ENCODE measurements at places on chromosomes 7 and 10.
A peak's percentile ranks its signal among the peaks of the same experiment; 100 is the strongest.

- no peak for DNase-seq
Measured at GRCh38 chr10:126892226-126893175, 12.7 kb upstream of the DOCK1 start.

GRCh38 chr10:93701866-93702209 is 554 bp downstream of the FRA10AC1 start:
- DNase-seq = no peak

GRCh38 chr7:139763330-139763729 is 14.5 kb downstream of the HIPK2 start:
- DNase-seq = no peak

GRCh38 chr7:156949541-156950380 is at the start of gene NOM1:
Gene NOM1 (plus strand): TSS chr7:156949712. CDS start chr7:156949738, 26 bp downstream.
- DNase-seq = peak; percentile 89

DNA sequence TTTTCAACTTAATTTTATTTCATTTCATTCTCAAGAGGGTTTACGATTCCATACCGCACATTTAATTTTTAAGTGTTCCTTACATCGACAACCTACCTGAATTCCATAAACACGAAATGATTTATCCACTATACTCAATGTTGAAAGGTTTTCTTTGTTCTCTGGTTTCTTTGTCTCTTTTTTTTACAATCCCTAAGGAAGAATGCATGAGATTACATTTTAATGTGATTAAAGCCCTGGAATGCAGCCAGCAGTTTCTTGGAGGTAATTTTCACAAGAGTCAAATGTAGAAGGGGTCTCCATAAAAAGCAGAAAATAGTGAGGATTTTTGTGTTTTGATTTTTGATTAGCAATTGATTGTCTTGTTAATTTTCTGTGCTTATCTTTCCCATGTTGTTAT is 59.2 kb upstream of the ADCY1 start:
- no peak for DNase-seq

GRCh38 chr10:7483848-7484247 is 73.0 kb upstream of the SFMBT2 start:
- DNase-seq = no peak

- no peak for DNase-seq
Measured at GRCh38 chr7:44064791-44065430, 456 bp downstream of the PGAM2 start.

DNA sequence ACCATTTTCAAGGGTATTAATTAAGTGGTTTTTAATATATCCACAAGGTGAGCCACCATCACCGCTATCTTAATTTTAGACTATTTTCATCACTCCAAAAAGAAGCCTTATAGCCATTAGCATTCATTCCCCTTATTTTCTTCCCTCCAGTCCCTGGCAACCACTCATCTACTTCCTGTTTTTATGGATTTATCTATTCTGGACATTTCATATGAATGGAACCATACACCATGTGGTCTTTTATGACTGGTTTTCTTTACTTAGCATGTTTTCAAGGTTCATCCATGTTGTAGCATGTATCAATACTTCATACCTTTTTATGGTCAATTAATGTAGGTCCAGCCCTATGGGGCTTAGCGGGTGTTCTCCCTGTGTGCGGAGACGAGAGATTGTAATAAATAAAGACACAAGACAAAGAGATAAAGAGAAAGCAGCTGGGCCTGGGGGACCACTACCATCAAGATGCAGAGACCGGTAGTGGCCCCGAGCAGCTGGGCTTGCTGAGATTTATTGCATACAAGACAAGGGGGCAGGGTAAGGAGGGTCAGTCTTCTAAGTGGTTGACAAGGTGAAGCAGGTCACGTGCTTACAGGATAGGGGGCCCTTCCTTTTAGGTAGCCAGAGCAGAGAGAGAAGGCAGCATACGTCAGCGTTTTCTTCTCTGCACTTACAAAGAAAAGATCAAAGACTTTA is 14.6 kb downstream of the WBP1L start:
- DNase-seq = no peak

DNA sequence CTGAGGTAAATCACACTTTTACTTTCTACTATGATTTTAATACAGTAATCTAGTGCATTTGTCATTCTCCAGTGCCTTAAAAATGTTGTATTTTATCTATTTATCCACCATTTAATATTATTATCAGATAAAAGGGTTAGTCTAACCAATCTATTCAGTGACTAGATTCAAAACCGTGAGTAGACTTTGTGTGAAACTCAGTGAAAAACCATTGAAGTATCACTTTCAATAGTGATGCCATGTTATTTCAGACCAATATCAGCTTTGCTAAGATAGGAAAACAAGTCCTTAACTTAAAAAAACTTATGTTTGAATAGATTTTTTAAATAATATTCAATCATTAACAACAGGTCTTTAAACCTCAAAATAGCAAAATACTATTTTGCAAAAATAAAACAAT is 1628.7 kb downstream of the REEP3 start:
- DNase-seq = no peak

DNA sequence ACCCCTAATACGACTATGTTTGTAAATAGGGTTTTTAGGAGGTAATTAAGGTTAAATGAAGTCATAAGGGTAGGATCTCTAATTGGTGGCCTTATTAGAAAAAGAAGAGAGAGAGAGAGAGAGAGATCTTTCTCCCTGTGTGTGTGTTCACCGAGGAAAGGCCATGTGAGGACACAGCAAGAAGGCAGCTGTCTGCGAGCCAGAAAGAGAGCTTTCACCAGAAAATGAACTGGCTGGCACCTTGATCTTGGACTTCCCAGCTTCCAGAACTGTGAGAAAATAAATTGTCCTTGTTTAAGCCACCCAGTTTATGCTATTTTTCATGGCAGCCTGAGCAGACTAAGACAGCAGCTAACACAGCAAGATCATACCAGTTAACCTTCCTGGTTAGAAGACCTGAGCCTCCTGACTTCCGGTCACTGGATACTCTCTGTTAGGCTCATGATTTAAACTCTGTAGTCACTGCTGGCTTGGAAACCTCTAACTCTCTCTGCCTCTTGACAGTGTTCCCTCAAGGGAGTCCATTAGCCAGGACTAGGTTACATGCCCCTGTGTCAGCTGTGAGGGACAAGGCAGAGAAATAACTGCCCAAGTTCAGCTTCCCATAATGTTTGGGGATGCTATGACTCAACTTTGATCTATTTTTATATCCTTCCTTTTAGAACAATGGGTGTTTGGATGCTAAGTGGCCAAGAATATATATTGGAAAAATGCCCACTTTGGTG is 102.3 kb downstream of the DYNC1I1 start:
- no peak for DNase-seq

DNA sequence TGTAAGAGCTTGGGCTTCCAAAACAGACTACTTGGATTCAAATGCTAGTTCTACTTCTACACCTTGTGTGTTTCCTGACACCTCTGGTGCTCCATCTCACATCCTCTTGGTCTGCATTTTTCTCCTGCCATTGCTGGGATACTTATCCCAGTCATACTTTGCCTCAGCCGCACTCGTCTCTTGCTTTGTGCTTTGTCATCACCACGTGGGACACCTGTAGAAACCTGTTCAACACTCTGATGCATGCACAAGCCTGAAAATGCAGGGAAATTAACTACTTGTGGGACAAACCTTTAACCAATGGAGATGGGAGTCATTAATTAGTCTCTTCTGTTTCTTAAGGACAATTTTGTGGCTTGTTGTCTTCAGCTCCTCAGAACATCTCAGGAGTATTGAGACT is 94.2 kb upstream of the PHYHIPL start:
- DNase-seq = no peak

- no peak for DNase-seq
Measured at GRCh38 chr10:52965938-52966401, 193.4 kb upstream of the MBL2 start.

GRCh38 chr7:150934045-150934766 is 43.9 kb downstream of the KCNH2 start:
- DNase-seq = no peak

GRCh38 chr7:108181073-108181985 is 51.2 kb upstream of the LAMB4 start:
- DNase-seq = no peak

DNA sequence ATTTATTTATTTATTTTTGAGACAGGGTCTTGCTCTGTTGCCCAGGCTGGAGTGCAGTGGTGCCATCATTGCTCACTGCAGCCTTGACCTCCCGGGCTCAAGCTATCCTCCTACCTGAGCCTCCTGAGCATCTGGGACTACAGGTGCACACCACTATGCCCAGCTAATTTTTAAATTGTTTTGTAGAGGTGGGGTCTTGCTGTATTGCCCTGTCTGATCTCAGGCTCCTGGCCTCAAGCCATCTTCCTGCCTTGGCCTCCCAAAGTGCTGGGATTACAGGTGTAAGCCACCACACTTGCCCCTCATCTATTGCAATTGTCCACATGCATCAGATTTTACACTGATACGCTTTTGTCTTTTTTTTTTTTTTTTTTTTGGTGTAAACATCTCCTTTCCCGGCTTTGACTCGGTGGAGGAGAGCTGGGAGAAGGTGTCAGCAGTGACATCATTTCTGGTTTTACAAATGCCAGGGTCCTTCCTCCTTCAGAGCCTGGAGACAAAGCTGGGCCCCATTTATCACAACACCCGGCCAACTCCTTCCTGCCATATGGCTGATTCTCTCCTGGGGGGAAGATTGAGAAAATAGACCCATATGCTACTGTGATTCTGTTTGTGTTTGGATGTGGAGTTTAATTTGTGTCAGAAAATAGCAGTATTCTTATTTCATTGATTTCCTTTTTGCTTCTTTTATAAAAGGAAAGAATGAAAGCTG is 61.3 kb downstream of the GALNT17 start:
- DNase-seq = no peak

GRCh38 chr7:131610007-131610406 is 53.6 kb upstream of the PODXL start:
- no peak for DNase-seq

GRCh38 chr10:11243425-11244222 is 226.0 kb downstream of the CELF2 start:
- no peak for DNase-seq

DNA sequence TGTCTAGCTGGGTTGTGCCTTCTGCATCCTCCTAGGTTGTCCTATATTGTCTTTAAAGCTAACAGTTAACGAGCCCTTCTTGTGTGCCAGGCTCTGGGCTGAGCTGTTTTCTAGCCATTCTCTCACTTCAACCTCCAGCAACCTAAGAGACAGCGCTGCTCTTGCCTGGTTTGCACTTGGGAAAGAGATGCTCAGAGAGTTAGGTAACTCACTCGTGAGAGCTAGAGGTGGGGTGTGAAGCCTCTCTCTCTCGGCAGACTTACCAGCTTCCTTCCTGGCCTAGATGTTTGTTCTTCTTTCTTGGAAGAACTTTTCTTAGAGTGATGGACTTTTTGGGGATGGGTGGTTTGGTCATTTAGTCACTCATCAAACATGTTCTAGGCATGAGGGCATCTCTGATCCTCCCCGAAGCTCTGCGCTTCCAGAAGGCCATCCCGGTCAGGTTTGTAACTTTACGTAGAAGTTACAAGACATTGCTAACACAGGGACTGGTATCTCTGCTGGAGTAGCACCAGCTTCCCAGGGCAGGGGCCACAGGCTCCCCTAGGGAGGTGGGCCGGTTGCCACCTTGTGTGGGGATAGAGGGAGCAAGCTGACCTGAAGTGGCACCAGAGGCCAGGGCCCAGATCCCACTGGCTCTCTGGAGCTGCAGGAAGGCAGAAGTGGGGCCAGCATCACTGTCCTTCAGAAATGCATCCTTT is 14.3 kb downstream of the TSPAN15 start:
- no peak for DNase-seq

Data from activated T-cell treated with anti-CD3 and anti-CD28 coated beads for 1 hour (primary cell).